ENCODE measurements at places on chromosomes 3 and 15. TPM values are rescaled to one million over a fixed set of nuclear protein-coding genes. Genes with fewer than 3 reads are reported as not detected.

GRCh38 chr3:54358969-54359694, 236.8 kb downstream of the CACNA2D3 start:
- DNase-seq, result no peak
- H3K27ac ChIP-seq, result no peak overlapping the region
- no peaks in the 10 kb centered on the region for H3K36me3 ChIP-seq
- no peaks in the 10 kb centered on the region for H3K4me1 ChIP-seq
- H3K4me3 ChIP-seq, result no peak overlapping the region
- H3K27me3 ChIP-seq, result no peaks in the 10 kb centered on the region

DNA sequence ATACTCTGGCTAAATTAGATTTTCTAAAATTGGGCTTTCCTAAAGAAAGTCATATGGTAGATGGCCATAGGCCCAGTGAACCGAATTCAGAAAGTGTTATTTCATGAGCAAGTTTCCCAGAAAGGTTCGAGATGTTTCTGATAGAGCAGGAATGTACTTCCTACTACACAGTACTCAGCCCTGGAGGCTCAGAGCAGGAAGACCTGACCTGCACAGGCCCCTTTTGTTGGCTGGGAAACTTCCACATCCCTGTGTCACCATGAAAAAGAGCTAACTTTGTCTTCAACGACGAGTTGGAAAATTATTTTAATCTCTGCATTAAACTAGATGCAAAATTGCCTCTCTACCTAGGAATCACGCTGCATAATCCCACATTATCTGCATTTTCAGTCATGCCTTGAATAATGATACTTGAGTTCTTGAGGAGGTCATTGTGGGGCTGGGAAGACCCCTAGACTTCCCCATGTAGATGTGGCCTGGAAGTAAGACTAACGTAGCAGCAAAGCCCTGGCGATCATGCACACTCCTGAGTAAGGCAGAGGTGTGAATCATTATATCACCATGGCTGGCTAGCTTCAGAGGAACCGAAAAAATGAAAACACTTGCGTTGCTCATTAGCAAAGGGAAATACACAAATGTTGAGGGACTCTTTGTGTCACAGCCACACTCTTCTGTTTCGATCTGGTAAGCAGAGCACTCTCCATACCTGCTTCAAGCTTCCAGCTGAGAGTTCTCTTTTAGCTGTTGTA, 47.1 kb downstream of the CMTM7 start:
- peak; percentile 46 for DNase-seq
- no peaks in the 10 kb centered on the region for H3K27me3 ChIP-seq
- peak overlapping the region; percentile 85 for H3K4me3 ChIP-seq

DNA sequence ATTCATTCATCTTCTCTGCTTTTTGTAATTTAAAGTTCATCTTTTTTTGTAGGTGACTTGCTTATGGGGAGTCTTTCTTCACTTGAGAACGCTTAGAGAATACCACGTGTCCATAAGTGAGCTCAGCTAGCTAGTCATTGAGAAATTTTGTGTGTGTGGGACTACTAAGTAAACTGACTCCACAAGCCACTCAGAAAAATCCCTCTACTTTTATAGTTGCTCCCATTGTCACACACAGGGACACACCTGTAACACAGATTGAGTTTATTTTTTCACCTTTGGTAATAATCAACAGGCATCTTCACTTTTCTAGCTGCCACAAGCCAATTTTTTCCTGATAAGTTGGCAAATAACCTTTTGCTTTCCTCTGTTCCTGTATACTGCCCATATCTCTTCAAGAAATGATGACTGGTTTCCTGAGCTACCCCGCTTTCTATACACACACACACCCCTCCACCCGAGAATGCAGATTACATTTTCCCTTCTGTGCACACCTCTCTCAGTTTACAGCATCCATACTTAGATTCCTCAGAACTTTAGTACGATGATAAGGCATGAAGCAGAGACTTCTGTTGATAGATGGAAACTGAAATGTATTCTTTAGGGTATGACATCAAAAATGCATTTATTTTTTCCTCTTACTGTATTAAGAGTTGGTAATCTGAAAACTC, 4.6 kb downstream of the TSC22D2 start:
- no peaks in the 10 kb centered on the region for H3K27me3 ChIP-seq
- peak; percentile 17 for DNase-seq
- peak overlapping the region; percentile 75 for H3K4me3 ChIP-seq
- peak overlapping the region; percentile 97 for H3K27ac ChIP-seq

DNA sequence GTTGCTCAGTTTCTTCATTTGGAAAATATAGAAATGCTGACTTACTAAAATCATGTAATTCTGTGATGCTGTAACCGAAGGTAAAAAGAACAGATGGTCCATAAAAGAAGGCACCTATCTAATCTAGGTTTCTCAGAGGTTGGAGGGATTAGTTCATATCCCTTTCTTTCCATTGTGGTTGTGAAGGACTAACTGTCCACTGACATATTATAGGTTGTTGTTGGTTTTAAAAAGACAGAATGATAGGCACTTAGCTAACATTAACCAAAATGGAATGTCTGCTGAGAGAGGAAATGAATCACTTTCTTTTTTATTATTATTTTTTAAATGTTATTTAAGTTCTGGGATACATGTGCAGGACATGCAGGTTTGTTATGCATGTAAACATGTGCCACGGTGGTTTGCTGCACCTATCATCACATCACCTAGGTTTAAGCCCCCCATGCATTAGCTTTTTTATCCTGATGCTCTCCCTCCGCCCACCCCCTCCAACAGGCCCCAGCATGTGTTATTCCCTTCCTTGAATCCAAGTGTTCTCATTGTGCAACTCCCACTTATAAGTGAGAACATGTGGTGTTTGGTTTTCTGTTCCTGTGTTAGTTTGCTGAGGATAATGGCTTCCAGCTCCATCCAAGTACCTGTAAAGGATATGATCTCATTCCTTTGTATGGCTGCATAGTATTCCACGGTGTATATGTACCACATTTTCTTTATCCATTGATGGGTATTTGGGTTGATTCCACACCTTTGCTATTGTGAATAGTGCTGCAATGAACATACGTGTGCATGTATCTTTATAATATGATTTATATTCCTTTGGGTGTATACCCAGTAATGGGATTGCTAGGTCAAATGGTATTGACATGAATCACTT, 45.8 kb downstream of the ALDH1A2 start:
- H3K36me3 ChIP-seq, result peaks cover 4% of the 10 kb centered on the region
- no peak for DNase-seq
- no peak overlapping the region for H3K27ac ChIP-seq
- H3K4me1 ChIP-seq, result no peaks in the 10 kb centered on the region
- no peak overlapping the region for H3K4me3 ChIP-seq

GRCh38 chr3:177883957-177884356, 652.3 kb upstream of the KCNMB2 start:
- H3K36me3 ChIP-seq, result peaks cover 3% of the 10 kb centered on the region
- DNase-seq, result no peak
- H3K4me3 ChIP-seq, result no peak overlapping the region
- no peak overlapping the region for H3K27ac ChIP-seq
- H3K27me3 ChIP-seq, result no peaks in the 10 kb centered on the region

DNA sequence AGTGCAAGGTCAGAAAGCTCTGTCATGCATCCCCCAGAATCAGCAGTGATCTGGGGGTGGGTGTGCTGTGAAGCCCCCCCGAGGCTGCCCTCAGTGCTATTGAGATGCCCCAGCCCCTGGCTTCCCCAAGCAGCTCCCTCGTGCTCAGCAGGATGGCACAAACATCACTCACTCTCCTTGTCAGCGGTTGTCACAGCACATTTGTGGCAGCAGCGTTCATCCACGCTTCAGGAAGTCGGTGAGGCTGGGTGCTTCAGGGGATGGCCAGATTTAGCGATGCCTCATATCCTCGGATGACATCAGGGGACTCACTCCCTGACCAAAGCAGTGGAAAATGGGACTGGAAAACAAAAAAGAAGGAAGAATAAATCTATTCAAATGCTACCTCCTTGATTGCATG, 54.4 kb upstream of the SLC6A11 start:
- no peak overlapping the region for H3K27ac ChIP-seq
- no peak for DNase-seq
- no peaks in the 10 kb centered on the region for H3K36me3 ChIP-seq
- H3K4me3 ChIP-seq, result no peak overlapping the region

GRCh38 chr3:53287131-53287629, 31.4 kb upstream of the TKT start:
- no peaks in the 10 kb centered on the region for H3K27me3 ChIP-seq
- peak overlapping the region; percentile 86 for H3K27ac ChIP-seq
- H3K4me1 ChIP-seq, result peaks cover 18% of the 10 kb centered on the region
- no peak for DNase-seq
- no peak overlapping the region for H3K4me3 ChIP-seq
- H3K36me3 ChIP-seq, result peaks cover 2% of the 10 kb centered on the region

RASGRP1 gene
- total RNA-seq, result 173 TPM

DUOX2 gene
- 0.31 TPM for total RNA-seq

OR5K2 gene
- total RNA-seq, result not detected

VEPH1 gene
- not detected for total RNA-seq

GOLGA8M gene
- total RNA-seq, result not detected
